HuH-7 (cell line): ENCODE measurements at places on chromosomes 11 and 22.

- peak; percentile 81 for DNase-seq
These were observed 122.4 kb downstream of the WT1 start for GRCh38 chr11:32312865-32313403.

GRCh38 chr11:108734283-108734682, 69.4 kb downstream of the DDX10 start:
- DNase-seq: no peak

DNA sequence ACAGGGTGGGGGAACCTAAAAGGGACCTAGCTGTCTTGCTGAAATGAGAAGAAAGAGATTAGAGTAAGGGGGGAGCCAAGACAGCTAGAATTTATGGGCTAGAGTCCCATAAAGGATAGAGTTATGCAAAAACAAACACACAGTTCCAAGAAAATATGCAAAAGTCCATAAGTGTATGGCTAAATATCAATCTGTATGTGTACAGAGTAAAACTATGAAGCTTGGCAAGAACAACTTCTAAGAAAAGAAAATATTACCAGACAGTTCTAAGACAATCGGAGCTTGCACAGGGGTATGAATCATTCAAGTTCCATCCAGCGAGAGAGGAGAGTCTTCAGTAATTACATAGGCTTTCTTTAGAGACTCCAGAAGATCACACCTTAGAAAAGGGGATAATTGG, 41.8 kb downstream of the GDPD4 start:
- DNase-seq: no peak

GRCh38 chr11:122979103-122979814, 2.4 kb downstream of the BSX start:
- no peak for DNase-seq

GRCh38 chr22:19412923-19413322, 18.6 kb downstream of the HIRA start:
- no peak for DNase-seq

DNA sequence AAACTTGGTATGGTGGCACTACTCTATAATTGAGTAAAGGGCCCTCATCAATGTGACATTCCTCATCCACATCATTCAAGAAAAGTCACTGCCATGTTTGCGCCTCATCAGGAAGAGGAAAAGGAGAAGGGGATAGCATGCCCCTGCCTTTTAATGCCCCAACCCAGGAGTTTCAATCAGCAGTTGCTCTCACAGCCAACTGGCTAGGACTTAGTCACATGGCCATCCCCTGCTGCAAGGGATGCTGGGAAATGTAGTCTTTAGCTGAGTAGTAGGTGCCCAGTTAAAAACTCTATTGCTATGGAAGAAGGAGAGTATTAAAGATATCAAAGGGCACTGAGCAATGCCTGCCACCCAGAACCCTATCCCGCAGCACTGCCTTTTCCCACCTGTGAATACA, 10.9 kb upstream of the CCND1 start:
- no peak for DNase-seq

- no peak for DNase-seq
These were observed 69.9 kb downstream of the FAM168A start for GRCh38 chr11:73528013-73528412.

- no peak for DNase-seq
These were observed 11.0 kb downstream of the TOB2 start for GRCh38 chr22:41435560-41435959.

GRCh38 chr11:133823211-133823610, 22.1 kb downstream of the SPATA19 start:
- no peak for DNase-seq

GRCh38 chr11:107076832-107077231, 58.6 kb upstream of the GUCY1A2 start:
- DNase-seq: no peak

DNA sequence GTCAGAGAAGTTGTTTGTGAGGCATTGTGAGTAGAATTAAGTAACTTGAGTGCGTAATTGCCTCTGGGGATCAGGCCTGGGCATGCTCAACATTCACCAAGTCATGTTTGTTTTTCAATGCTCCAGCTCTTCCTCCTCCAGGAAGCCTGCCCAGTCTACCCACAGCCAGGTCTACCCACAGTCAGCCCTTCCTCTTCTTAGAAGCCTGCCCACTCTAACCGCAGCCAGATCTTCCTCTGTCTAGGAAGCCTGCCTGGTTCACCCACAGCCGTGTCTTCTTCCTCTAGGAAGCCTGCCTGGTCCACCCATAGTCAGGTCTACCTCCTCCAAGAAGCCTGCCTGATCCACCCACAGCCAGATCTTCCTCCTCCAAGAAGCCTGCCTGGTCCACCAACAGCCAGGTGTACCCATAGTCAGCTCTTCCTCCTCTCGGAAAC, 25.0 kb downstream of the LRP5 start:
- DNase-seq: no peak
